ENCODE measurements at places on chromosomes 2 and 18.

- DNase-seq = no peak
Observed at GRCh38 chr18:27855486-27855885, 321.4 kb downstream of the CDH2 start.

DNA sequence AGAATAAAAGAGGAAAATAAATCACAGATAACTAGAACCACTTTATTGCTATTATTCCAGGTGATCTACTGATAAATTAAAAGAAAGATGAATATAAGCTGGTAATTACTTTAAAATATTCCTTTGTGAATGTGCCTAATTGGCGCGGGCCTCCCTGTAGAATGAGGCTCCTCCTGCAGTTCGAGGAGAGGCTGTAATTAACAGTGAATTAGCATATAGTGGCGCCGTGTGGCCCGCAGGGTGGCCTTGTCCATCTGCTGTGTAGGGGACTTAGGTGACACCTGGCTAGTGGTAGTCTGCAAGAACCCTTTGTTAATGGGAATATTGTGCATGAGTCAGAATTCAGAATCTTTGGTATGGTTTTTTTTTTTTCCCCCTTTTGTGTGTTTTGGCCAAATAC, 119.8 kb downstream of the AGAP1 start:
- no peak for DNase-seq

DNA sequence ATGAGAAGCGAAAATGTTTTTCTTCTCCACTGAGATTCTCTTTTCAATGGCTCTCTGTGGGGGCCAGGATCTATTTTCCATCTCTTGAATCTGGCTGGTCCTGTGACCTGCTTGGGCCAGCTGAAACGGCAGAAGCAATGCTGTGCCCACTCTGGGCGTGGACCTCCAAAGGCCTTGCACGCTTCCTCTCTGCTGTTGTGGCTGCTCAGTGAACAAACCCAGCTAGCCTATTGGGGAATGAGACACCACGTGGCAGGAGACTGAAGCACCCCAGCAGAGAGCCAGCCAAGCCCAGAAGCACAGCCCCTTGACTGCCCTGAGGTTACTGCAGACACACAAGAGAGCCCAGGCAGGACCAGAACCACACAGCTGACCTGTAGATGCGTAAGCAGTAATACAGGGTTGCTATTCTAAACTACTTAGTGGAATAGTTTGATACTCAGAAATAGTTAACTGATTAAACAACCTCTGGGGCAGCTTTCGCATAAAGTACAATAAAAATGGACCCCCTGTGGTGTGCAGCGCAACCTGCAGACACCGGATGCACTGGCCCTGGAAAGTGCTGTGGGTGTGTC, 221.7 kb upstream of the SH3BP4 start:
- DNase-seq = no peak

DNA sequence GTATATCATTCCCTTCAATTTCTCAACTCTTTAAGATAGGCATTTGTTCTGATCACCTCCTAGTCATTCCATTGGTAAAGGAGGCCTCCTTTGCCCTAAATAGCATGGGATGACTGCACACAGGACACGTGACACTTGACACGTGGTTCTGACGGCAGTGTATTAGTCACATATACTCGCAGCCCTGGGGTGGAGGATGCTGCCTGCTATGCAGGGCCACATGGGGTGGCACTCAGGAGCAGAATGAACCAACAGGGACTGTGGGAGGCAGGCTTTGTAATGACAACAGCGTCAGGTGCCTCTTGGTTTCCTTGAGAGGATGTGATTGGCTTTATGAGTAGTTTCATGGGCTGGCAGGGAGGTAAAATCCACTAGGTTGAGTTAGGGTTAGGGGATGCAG, 9.3 kb upstream of the KCNS3 start:
- no peak for DNase-seq

- DNase-seq = no peak
Observed at GRCh38 chr2:64787019-64787365, 133.3 kb upstream of the SERTAD2 start.

DNA sequence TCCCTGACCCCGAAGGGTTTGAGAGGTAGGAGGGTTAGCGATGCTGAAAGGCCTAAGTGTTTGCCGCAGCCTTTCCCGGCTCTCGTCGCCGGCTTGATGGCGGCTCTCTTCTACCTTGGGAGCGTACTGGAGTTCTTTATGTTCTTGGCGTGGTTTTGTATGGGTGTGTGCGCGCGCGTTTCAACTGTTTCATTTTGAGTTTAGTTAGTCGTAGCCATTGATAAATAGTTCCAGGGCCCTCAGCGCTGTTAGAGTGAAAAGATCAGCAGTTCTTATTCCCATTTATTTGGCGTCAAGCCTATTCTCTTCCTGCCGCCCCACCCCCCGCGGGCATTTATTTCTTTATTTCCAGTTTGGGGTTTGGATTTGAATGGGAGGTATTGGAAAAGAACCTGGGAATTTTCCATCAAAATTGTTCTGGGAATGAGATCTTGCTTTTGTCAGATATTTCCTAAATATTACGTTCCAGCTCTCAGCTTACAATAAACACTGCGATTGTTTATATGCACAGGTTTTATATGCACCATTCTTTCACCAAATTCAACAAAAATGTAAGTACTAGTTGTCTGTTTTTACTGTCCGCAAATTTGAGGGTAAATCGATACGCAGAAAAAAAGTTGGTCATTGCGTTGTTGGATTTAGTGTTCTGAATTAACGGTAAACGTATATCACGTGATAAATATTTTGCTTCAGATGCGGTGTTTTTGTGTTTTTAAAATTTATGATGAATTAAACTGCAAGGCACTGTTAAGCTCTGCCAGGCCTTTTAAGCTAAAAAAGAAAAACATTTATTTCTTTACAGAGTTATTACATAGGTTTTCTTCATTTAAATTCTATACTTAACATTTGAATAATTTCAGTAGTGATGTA, 954 bp downstream of the CCNT2 start:
- no peak for DNase-seq

- DNase-seq = no peak
Observed at GRCh38 chr2:215454519-215455246, 18.8 kb upstream of the FN1 start.

- no peak for DNase-seq
Observed at GRCh38 chr18:76808561-76808960, 13.8 kb upstream of the ZNF236 start.

GRCh38 chr2:71712158-71712818, 258.9 kb downstream of the DYSF start:
- DNase-seq = no peak

- no peak for DNase-seq
Observed at GRCh38 chr2:26670931-26671460, 21.5 kb upstream of the KCNK3 start.

DNA sequence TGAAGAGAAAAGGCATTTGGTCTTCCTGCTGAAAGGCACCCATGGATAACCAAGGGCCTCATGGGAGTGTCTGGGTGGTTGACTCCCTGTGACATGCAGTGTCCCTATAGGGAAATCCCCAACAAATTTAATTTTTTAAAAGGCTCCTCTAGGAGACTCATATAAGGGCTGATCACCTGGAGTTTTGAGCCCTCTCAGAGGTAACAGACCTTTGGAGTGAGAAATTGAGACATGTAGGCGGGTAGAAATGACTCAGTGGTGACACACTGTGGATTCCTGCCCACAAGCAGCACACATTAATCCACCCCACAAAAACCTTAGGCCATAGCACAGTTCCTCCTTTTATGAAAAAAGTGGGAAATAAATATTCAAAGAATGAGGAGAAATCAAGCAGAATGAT, 557.0 kb upstream of the CNTNAP5 start:
- DNase-seq = no peak

GRCh38 chr2:70472221-70472890, 81.3 kb downstream of the TGFA start:
- DNase-seq = no peak

GRCh38 chr2:63977904-63978303, 41.3 kb downstream of the VPS54 start:
- peak; percentile 2 for DNase-seq

DNA sequence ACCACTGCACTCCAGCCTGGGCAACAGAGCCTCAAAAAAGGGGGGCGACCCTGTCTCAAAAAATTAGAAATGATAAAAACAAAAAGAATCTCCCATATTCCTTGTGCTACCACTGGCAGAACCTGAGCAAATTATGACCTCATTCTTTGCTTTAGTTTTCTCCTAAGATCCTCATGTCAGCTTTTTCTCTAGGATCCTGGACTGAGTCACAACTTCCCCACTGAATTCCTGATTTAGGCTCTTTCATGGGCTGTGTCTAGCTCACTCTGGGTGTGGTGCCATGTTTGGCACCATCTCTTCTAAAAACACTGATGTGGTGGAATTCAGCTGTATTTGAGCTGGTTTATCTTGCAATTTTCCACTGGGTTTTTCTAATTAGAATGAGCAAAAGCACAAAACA, 37.1 kb downstream of the EXOC6B start:
- DNase-seq = no peak

GRCh38 chr2:46632349-46632748, 153.0 kb downstream of the TMEM247 start:
- DNase-seq = no peak

- no peak for DNase-seq
Observed at GRCh38 chr2:231334179-231334930, 61.2 kb upstream of the B3GNT7 start.

- DNase-seq = no peak
Observed at GRCh38 chr2:174597345-174598047, at the start of gene WIPF1. WIPF1 (minus strand) TSS chr2:174597804; CDS start chr2:174585573, 12,231 bp downstream.

GRCh38 chr2:12035956-12036639, 289.7 kb downstream of the LPIN1 start:
- no peak for DNase-seq

GRCh38 chr2:176755537-176756135, 457.0 kb upstream of the HNRNPA3 start:
- no peak for DNase-seq

GRCh38 chr2:11746807-11747459, 501 bp downstream of the LPIN1 start:
- DNase-seq = no peak

GRCh38 chr2:206396211-206396610, 47.1 kb upstream of the ADAM23 start:
- DNase-seq = no peak

GRCh38 chr2:189876271-189876670, 92.0 kb downstream of the PMS1 start:
- no peak for DNase-seq

- DNase-seq = peak; percentile 13
Observed at GRCh38 chr18:79901665-79902064, 49.8 kb downstream of the SLC66A2 start.

DNA sequence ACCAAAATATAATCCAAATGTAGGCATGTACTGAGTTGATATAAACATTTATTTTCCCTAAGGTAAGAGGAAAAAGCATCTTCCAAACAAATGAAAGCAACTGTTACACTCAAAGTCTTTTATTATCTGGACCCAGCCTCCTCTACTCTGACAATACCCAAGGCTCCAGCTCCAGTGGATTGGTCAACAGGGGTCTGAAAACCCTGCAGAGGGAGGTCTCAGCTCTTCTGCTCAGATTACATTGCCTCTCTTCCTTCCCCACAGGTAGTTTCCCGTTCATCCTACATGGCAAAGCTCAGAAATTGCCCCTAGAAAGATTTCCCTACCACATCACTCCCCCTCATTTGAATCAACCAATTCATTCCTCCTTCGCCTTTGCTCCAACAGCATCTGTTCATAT, 457.0 kb downstream of the METTL4 start:
- DNase-seq = no peak

DNA sequence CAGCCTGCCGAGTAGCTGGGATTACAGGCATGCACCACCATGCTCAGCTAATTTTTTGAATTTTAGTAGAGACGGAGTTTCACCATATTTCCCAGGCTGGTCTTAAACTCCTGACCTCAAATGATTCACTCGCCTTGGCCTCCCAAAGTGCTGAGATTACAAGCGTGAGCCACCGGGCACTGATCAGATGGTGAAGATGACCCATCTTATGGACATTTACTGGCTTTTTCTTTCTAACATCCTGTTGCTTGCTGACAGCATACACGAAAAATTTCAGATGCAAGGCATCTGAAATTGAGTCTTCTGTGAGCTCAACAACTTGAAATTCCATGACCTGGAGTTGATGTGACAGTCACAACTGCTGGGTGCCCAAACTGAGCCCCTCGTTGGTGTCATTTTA, 859.5 kb upstream of the CNTNAP5 start:
- DNase-seq = no peak

GRCh38 chr2:226585130-226585561, 214.5 kb downstream of the IRS1 start:
- DNase-seq = no peak

- no peak for DNase-seq
Observed at GRCh38 chr18:12376034-12376753, 833 bp downstream of the AFG3L2 start.

DNA sequence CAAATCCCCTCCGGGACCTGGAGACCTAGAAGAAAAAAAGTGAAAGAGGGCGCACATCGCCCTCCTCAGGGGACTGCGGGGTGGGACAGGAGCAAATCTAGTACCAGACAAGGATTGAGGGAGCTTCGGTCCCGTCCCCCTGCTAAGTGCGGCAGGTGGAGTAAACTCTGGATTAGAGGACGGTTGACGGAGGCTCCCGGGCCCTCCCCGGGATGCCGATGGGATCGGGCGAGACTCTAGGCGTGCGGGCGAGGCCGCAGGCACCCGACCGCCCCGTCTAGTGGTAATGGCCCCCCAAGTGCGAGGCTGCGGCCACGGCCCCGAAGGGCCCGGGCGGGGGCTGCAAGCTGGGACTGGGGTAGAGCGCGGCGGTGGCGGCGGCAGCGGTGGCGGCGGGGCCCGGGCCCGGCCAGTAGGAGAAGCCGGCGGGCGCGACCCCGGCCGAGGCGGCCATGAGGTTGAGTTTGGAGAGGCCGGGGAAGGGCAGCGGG, 3.5 kb downstream of the FEV start:
- DNase-seq = peak; percentile 20

- DNase-seq = no peak
Observed at GRCh38 chr18:79543861-79544385, 135.7 kb upstream of the CTDP1 start.

DNA sequence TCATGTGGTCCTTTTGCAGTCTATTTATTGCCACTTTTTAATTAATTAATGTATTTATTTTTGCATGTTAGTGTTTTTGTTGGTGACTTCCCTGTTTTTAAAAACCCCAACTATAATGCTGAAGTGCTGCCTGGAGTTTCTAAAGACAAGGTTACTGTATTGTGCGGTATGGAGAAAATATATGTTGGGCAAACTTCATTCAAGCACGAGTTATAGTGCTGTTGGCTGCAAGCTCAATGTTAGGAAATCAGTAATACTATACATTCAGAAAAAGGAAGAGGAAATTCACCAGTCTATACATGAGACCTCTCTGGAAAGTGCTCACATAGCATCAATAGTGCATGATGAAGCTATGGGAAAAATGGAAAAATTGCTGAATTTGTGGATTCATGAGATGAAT, 15.4 kb upstream of the RBMS1 start:
- DNase-seq = no peak

DNA sequence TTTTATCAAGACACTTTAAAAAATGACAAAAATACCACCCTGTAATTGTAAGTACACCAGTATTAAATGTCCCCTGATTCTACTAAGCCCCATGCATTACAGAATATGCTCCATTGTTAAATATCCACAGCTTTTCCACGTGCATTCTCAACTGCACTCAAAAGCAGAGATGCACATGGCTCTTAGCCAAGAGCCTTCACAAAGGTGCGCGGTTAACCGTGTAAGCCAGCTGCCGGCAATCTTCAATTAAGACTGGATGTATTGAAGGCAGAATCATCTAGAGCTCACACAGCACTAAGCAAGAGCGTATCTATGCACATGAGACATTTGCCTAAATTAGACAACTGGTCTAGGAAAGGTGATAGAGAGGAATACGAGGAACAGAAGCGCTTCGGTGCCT, 278.3 kb downstream of the NAPG start:
- no peak for DNase-seq

All from GM12891 (cell line).